ENCODE measurements at places on chromosomes 1 and 21.

GRCh38 chr1:41377397-41377796, 16.2 kb downstream of the FOXO6 start:
- no peak for DNase-seq

GRCh38 chr1:48944811-48945210, 168.1 kb upstream of the BEND5 start:
- DNase-seq: no peak

DNA sequence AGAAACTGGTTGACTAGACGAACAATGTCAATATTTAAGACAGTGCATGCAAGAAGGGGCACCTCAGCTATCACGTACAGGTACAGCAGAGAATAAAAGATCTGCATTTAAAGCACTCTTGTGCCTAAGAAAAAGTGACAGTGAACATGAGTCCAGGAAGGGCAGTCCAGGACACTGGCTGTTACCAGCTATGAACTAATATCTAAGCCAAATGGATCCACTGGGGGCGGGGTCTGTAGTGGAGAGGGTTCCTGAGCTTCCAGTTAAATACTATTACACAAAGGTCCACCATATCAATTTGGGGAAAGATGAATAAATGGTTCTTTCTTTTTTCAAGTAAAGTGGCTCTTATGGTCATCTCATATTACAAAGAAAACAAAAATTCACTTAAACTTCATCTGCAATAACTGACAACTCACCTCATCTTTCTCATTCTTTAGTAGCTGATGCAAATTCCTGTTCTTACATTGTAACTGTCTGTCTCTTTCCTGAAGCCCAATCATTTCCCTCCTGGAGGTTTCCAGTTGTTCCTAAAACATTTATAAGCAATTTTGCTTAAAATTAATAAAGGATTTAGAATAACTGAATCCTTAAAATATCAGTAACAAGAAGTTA, 24.5 kb downstream of the SSX2IP start:
- DNase-seq: no peak

GRCh38 chr1:23751050-23751814, 8.0 kb downstream of the ELOA start:
- peak; percentile 85 for DNase-seq

DNA sequence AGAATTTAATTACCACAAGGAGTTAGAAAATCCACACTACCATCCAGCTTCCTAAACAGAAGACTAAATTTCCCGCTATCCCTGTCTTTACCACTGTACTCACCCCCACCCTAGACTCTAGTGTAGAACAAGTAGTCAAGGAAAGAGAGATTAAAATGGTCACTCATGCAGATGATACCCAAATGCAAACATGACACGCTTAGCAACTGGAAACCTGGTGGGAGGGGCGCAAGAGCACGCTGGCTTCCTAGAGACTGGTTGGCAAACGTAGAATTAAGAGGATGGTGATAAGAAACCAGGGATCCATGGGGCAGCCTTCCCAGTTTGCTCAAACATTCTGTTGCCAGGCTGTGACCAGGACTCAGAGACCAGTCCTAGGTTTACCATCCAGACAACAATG, 9.9 kb upstream of the LDLRAD1 start:
- DNase-seq: no peak

- DNase-seq: no peak
Measured at GRCh38 chr1:236706183-236706582, 19.9 kb downstream of the ACTN2 start.

- peak; percentile 30 for DNase-seq
Measured at GRCh38 chr1:86687595-86687994, 16.8 kb upstream of the SH3GLB1 start.

DNA sequence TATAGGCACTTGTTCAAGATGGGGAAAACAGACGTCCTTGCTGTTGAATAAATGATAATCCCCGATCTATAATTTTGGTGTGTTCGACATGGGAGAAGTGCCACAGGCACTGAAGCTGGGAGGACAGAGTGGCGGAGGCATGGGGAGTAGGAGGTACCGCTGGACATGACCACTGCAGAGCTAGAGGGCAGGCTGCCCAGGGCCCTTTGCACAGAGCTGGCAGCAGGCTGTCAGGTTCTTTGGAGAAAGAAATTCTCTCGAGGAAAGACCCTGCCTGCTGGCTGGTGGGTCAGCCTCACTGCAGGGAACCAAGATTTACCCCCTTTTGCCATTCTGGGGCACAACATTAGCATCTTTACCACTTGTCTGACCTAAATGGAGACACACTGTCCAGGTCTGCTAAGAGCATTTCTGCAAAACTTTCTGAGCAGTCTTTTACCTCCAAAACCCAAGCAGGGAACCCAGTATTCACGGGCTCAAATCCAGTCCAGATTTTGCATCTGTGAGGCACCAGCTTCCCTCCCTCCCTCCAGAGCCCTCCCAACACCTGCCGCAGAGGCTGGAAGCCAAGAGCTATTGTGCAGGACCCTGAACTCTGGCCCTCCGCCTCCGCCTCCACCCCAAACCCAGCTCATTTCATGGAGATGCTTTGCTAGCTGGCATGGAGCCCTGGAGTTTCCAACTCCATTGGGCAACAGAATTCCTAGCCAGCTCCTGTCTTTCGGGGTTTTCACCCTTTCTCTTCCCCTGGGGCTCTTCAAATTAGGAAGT, 142.3 kb downstream of the PLXNA2 start:
- DNase-seq: no peak

GRCh38 chr1:58763214-58763613, 20.6 kb downstream of the JUN start:
- DNase-seq: no peak

DNA sequence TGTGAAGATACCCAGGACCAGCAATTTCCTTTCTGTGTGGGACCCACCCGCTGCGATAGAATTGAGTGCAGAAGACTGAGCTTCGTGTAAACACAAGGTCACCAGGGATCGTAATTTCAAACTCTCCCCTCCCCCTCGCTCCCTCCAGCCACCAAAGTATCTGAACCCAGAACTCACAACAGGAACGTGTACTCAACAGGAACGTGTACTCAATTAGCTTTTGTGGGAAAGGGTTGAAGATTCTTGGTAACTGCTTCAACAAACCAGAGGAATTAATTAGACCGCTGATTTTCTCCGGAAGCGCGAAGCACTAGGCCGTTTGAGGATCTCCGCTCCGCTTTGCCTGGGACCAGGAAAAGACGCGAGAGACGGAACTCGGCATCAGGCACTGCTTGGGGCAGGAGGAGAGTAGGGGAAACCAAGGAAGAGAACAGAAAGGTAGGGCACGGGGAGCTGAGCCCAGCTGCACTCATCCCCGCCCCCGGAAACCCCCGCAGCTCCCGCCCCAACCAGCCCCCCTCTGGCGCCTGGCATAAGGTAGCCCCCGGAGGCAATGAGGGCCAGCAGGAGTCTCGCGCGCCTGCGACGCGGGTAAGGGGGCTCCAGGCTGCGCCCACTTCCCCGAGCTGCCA, 453 bp downstream of the DRAM2 start:
- DNase-seq: peak; percentile 67

GRCh38 chr1:216805233-216805632, 82.0 kb upstream of the ESRRG start:
- DNase-seq: no peak

DNA sequence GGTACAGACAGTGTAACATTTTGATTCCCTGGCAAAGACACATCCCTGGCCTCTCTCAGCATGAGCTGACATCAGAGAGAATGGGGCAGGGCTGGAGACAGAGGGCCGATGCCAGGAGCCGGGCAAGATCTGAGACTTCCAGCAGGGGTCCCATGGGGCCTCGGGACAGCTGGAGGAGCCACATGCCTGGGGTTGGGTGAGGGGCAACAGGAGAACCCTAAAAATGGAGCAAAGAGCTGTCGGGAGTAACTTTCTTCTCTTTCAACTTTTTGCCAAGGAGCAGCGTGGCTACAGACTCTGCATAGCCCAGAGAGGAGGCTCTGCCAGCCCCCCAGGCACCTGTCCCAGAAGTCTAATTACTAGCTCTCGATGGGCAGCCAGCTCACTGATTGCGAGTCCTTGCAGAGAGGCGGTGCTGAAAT, 130.8 kb downstream of the LACTBL1 start:
- DNase-seq: no peak
